SK-N-SH (cell line): ENCODE measurements at places on chromosomes 13 and 19. TPM values are rescaled to one million over a fixed set of nuclear protein-coding genes. Genes with fewer than 3 reads are reported as not detected.

DNA sequence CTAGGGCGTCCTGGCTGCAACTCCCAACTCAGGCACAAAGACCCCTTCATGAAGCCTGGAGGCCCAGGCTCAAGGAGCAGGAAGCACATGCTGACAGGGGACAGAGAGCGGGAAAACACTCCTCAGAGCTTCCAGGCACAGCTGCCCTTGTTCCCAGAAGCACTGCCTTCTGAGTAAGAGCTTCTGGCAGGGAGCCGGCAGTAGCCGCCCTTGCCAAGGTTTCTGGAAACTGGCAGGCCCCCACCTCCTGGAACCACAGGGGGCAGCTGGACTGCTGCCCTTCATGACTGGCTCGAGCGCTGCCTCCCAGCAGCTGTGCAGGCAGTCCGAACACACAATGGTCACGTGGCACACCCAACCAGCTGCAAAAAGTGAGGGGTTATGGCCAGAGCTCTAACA, 33.6 kb upstream of the EPHX3 start:
- H3K36me3 ChIP-seq, result peaks cover 68% of the 10 kb centered on the region
- peaks cover 12% of the 10 kb centered on the region for H3K4me1 ChIP-seq
- no peak overlapping the region for H3K4me3 ChIP-seq
- H3K27ac ChIP-seq, result peak overlapping the region; percentile 63
- H3K27me3 ChIP-seq, result no peaks in the 10 kb centered on the region

DNA sequence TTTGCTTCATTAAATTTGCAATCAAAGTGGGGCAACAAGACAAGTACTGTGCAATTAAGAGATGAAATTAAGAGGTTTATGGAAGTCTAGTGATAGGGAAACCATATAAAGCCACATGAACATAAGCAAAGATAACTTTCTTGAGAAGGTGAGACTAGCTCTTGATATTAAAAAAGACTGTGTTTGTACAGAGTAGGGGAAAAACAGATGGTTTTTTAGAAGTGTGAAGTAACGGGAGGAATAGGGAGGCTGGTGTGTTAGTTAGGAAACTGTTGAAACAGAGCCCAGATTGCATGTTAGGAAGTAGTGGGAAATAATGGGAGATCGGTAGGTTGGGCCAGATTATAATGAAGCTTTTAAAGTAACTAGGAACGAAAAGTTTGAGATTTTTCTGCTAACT, 149.8 kb upstream of the FREM2 start:
- H3K4me3 ChIP-seq, result no peak overlapping the region
- no peaks in the 10 kb centered on the region for H3K4me1 ChIP-seq
- H3K27ac ChIP-seq, result no peak overlapping the region
- no peaks in the 10 kb centered on the region for H3K36me3 ChIP-seq
- DNase-seq, result no peak

DNA sequence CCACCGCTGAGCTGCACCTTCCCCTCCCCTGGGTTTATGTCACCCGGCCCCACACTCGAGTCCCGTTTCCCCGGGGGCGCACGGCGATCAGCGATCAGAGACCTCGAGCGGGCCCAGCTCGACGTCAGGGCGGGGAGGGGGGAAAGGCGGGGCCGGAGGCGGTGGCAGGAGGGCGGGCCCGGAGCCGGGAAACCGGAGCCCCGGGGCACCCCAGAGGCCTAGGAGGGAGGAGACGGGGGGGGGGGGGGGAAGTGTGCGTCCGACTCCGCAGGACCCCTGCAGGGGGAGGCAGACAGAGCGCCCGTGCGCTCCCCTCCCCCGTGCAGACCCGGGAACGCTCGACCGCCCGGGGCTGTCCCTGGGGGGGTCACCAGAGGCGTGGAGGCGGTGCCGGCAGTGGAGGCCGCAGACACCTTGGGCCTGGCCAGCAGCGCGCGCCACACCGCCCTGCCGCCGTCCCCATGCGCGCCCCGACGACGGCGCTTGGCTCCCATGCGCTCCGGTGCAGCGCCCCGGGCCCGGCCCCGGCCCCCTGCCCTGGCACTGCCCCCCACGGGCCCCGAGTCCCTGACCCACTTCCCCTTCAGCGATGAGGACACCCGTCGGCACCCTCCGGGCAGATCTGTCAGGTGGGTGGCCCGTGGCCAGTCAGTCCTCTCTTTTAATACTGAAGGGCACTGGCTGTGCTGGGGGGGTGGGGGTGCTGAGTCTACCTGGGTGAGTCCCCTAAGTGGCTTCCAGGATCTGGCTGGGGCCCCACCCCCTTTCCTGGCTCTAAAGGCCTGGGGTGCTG, 11.8 kb downstream of the PDE4A start:
- DNase-seq, result peak; percentile 68
- H3K27me3 ChIP-seq, result no peaks in the 10 kb centered on the region
- H3K4me3 ChIP-seq, result peak overlapping the region; percentile 44
- no peaks in the 10 kb centered on the region for H3K36me3 ChIP-seq
- H3K4me1 ChIP-seq, result peaks cover 7% of the 10 kb centered on the region; the same call in 1 of the 2 replicates

DNA sequence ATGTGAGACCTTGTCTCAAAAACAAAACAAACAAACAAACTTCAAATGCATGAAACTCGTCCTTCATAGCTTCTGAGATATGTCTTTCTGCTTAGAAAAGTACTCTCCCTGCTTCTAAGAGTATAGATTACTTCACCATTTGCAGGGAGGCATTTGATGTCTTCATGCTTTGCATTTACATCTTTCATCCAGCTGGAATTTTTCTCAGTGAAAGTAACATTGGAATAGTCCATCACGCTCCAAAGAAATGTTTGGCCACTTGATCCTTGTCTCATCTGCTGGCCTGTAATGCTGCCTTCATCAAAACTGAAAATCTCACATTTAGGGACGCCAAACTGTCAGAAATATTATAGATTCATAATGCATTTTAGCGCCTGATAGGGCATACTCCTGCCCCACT, 19.2 kb downstream of the PNMA8A start:
- no peak overlapping the region for H3K27ac ChIP-seq
- no peaks in the 10 kb centered on the region for H3K27me3 ChIP-seq
- no peak overlapping the region for H3K4me3 ChIP-seq
- no peaks in the 10 kb centered on the region; the same call in 1 of the 2 replicates for H3K4me1 ChIP-seq

Gene TNFSF9
- 9.9 and 10.7 TPM in 2 replicates for polyA plus RNA-seq
